Stomach (tissue), 19 donors: ENCODE measurements at places on chromosomes 11 and 22.

DNA sequence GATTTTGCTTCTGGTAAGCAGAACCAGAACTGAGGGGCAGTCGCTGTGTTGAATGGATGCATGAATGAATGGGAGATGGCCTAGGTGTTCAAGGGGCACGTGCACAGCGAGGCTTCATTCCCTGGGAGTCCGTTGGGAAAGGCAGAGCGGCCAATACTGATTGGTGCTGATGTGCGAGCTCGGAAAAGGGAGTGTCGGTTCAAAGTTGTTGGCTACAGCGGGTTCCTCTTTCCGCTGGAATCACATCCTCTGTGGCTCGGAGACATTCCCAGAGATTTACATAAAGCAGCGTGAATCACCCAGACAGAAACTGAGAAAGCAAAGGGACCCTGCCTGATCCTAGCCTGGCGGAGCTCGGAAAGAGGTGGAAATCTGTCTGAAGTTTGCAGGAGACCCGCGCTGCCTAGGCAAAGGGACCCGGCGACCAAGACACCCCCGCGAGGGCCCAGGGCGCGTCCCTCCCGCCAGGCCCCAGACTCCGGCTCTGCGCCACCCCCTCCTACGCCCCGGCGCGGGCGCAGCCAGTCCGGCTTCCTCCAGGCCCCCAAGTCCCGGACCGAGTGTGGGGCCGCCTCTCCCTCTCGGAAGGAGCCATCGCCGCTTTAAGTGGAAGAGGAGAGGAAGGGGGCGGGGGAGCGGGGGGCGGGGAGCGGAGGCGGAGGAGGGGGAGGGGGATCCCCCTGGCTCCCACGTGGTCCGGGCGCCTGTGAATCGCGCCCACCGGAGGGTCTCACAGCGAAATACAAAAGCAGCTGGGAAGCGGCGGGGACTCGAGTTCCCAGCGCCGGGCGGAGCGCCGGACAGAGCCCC, at the start of gene FJX1:
Gene FJX1, plus strand, starts transcription at position 774 of the 810 bp plus-strand sequence. CDS start 177 bp downstream, outside the sequence.
- H3K4me3 ChIP-seq = peak within 1 kb of the TSS; percentile 77
- peaks cover 28% of the 10 kb centered on the region for H3K4me1 ChIP-seq
- no peaks in the 10 kb centered on the region for H3K36me3 ChIP-seq
- DNase-seq = peak; percentile 88
- H3K27ac ChIP-seq = peak within 1 kb of the TSS; percentile 63

GRCh38 chr11:106304274-106304673, 226.8 kb downstream of the AASDHPPT start:
- H3K27me3 ChIP-seq = no peaks in the 10 kb centered on the region
- no peaks in the 10 kb centered on the region for H3K4me1 ChIP-seq
- no peaks in the 10 kb centered on the region for H3K36me3 ChIP-seq
- H3K4me3 ChIP-seq = no peak overlapping the region

GRCh38 chr11:35662061-35662648, 420 bp upstream of the TRIM44 start:
- peak overlapping the region; percentile 98 for H3K27ac ChIP-seq
- no peaks in the 10 kb centered on the region for H3K27me3 ChIP-seq
- H3K4me3 ChIP-seq = peak overlapping the region; percentile 66
- DNase-seq = no peak
- H3K4me1 ChIP-seq = peaks cover 25% of the 10 kb centered on the region

DNA sequence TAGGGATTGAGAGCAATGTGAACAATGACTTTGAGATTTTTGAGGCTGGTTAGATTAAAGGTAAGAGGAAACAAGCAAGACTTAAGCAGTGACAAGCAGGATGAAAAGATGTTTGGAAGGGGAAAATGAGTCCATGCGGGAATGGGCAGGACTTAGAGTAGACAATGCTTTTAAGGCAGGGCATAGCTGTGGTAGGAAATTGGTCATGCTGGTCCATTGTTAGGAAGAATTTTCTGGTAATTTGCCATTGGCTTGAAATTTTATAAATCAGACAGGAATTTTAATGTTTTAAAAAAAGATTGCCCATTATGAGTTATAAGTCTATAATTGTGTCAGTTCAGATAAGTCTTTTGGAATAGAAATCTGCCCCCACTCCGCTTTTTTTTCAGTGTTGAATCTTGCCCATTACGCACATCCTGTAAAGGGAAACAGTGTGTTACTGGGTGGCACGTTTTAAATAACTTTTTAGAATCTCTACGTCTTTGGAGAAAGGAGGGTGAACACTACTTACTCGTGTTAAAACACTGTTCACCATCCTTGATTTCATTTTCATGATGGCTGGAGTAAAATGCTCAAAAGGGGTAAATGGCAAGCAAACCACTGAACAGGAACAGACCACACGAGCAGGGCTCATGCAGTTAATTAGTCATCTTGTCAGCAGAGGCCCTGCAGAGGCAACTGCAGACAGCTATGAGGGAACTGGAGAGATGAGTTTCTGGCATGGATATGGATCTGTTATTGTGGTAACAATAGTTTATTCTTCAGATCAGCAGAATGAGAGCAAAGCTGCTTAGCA, 25.0 kb downstream of the SWAP70 start:
- DNase-seq = no peak
- H3K27me3 ChIP-seq = no peaks in the 10 kb centered on the region
- no peak overlapping the region for H3K4me3 ChIP-seq
- peaks cover 12% of the 10 kb centered on the region for H3K4me1 ChIP-seq

- no peak overlapping the region for H3K4me3 ChIP-seq
- H3K27ac ChIP-seq = no peak overlapping the region
- DNase-seq = no peak
- H3K27me3 ChIP-seq = no peaks in the 10 kb centered on the region
- H3K4me1 ChIP-seq = no peaks in the 10 kb centered on the region
Measured at GRCh38 chr11:58596621-58597020, 17.8 kb downstream of the ZFP91 start.

DNA sequence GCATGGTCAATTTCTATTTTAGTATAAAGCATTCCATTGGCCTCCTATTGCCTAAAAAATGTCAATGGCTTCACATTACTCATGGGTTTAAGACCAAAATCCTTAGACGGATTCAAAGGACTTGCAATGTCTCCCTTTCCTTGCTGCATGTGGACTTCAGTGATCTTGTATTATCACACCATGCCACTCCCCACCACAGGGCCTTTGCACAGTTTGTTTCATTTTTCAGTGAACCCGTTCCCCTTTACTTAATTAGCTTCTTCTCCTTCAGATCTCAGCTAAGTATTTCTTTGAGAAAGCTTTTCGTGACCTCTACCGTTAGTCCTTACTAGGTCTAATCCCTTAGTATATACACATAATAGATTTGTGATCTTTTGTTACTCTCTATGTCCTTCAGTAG, 269.7 kb downstream of the FAM76B start:
- H3K27me3 ChIP-seq = no peaks in the 10 kb centered on the region
- DNase-seq = no peak
- H3K27ac ChIP-seq = no peak overlapping the region
- H3K36me3 ChIP-seq = no peaks in the 10 kb centered on the region
- H3K4me1 ChIP-seq = no peaks in the 10 kb centered on the region

GRCh38 chr11:102608699-102609098, 16.4 kb downstream of the MMP20 start:
- H3K27me3 ChIP-seq = no peaks in the 10 kb centered on the region
- no peak overlapping the region for H3K27ac ChIP-seq
- no peaks in the 10 kb centered on the region for H3K36me3 ChIP-seq
- DNase-seq = no peak
- no peaks in the 10 kb centered on the region for H3K4me1 ChIP-seq

- no peaks in the 10 kb centered on the region for H3K36me3 ChIP-seq
- H3K27ac ChIP-seq = peak overlapping the region; percentile 95
- H3K4me3 ChIP-seq = peak overlapping the region; percentile 96
- H3K27me3 ChIP-seq = no peaks in the 10 kb centered on the region
- DNase-seq = peak; percentile 44
Measured at GRCh38 chr11:9575260-9576240, 2.1 kb downstream of the WEE1 start.

DNA sequence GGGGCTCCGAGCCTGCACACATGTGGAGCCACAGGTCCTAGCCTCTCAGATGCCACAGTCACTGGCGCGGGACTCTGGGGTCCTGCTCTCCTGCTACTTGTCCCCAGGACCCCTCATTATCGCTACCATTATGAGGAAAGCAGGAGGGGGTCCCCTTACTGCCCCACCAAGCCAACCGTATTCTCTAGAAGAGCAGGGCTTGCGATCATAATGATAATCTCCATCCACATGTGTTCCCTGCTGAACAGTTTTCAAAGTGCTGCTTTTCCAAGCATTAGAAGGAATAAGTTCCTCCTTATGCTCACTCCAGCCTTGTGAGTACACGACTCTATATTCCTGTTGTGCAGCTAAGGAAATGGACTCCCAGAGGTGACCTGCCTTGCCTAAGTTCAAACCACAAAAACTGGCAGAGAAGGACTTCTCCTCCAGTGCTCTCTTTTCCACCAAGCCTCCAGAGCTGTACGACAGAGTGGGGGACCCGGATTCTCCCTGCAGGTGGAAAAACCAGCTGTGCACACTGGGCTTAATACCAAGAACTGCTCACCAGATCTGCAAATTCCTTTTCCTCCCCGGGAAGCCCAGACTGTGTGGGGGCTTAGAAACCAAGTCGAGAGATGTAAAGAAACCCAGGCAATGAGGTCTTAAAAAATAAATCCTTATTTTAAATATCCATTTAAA, 92.8 kb upstream of the DRD2 start:
- H3K27me3 ChIP-seq = no peaks in the 10 kb centered on the region
- H3K4me1 ChIP-seq = no peaks in the 10 kb centered on the region
- DNase-seq = no peak

- peak; percentile 91 for DNase-seq
- no peaks in the 10 kb centered on the region for H3K36me3 ChIP-seq
- peak overlapping the region; percentile 34 for H3K4me3 ChIP-seq
- H3K27ac ChIP-seq = peak overlapping the region; percentile 58
- peaks cover 11% of the 10 kb centered on the region for H3K4me1 ChIP-seq
Measured at GRCh38 chr11:69939551-69940245, 120.5 kb upstream of the FGF3 start.

DNA sequence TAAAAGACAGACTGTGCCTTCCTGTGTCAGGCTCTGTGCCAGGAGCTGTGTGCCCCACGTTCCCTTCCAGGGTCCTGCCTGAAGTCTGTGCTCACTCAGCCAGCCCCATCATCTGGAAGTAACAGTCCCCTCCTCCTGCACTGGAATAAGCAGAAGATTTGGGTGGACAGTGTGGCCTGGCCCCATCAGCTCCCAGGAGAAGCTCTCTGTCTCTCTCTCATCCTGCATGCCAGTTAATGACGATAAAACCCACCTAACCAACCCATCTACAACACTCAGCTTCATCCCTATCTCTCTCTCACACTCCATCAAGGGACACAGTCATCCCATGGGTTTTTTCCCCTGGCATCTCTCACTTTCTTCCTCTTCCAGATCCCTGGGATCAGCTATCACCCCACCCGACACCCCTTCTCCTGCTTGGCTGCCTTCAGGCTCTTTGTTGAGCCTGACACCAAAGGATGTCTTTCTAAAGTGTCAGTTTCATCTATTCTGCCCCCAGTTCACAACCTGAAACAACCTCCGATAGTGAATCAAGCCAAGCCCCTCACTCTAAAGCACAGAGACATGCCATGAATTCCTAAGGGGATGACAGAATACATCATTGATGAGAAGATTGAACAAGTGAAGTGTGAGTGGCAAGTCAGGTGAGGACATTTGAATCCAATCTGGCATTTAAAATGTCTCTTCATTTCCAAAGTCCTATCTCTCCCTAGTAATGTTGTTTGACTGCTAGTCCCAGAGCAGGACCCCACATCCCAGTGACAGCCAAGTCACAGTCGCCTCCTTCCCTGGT, 91.4 kb upstream of the TOP3B start:
- H3K27me3 ChIP-seq = peaks cover 11% of the 10 kb centered on the region
- H3K4me3 ChIP-seq = no peak overlapping the region
- no peaks in the 10 kb centered on the region for H3K36me3 ChIP-seq

GRCh38 chr11:95500466-95500865, 269.5 kb upstream of the SESN3 start:
- no peak overlapping the region for H3K4me3 ChIP-seq
- H3K27me3 ChIP-seq = no peaks in the 10 kb centered on the region
- no peak for DNase-seq
- H3K27ac ChIP-seq = no peak overlapping the region
- no peaks in the 10 kb centered on the region for H3K4me1 ChIP-seq

- H3K27me3 ChIP-seq = no peaks in the 10 kb centered on the region
- peak overlapping the region; percentile 85 for H3K27ac ChIP-seq
- no peak overlapping the region for H3K4me3 ChIP-seq
- H3K4me1 ChIP-seq = peaks cover 64% of the 10 kb centered on the region
- no peaks in the 10 kb centered on the region for H3K36me3 ChIP-seq
Measured at GRCh38 chr22:43127166-43127908, 15.9 kb downstream of the MCAT start.

GRCh38 chr11:75918331-75918730, 103.3 kb downstream of the UVRAG start:
- DNase-seq = no peak
- peaks cover 17% of the 10 kb centered on the region for H3K4me1 ChIP-seq

GRCh38 chr11:71335371-71335770, 83.0 kb upstream of the SHANK2 start:
- H3K27ac ChIP-seq = no peak overlapping the region
- H3K4me1 ChIP-seq = no peaks in the 10 kb centered on the region
- no peak overlapping the region for H3K4me3 ChIP-seq
- no peaks in the 10 kb centered on the region for H3K36me3 ChIP-seq
- peak; percentile 15 for DNase-seq
